Osteoblast (primary cell): ENCODE measurements at places on chromosomes 12 and 14. TPM values are rescaled to one million over a fixed set of nuclear protein-coding genes. Genes with fewer than 3 reads are reported as not detected.

MYF6 gene
- total RNA-seq = not detected in 2 replicates

GYS2 gene
- total RNA-seq = not detected in 2 replicates

MIPOL1 gene
- 9.0 and 9.7 TPM in 2 replicates for total RNA-seq

DNA sequence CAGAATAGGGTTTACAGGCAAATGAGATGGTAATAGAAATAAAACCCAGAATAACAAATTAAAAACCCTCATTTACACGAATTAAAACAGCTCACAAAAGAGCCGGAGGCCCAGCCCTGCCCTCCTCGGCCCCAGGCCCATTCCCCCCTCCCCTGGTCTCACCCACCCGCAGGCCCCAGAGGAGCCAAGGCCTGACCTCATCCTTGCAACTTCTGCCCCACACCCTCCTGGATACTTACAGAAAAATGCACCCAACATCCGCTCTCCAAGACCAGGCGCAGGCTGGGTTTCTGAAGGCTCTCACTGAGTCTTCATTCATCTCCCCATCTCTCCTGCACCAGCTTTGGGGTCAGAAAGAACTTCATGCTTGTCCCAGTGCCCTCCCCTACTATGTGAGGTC lies 16.2 kb upstream of the VSX2 start:
- DNase-seq = peak; percentile 35

DNA sequence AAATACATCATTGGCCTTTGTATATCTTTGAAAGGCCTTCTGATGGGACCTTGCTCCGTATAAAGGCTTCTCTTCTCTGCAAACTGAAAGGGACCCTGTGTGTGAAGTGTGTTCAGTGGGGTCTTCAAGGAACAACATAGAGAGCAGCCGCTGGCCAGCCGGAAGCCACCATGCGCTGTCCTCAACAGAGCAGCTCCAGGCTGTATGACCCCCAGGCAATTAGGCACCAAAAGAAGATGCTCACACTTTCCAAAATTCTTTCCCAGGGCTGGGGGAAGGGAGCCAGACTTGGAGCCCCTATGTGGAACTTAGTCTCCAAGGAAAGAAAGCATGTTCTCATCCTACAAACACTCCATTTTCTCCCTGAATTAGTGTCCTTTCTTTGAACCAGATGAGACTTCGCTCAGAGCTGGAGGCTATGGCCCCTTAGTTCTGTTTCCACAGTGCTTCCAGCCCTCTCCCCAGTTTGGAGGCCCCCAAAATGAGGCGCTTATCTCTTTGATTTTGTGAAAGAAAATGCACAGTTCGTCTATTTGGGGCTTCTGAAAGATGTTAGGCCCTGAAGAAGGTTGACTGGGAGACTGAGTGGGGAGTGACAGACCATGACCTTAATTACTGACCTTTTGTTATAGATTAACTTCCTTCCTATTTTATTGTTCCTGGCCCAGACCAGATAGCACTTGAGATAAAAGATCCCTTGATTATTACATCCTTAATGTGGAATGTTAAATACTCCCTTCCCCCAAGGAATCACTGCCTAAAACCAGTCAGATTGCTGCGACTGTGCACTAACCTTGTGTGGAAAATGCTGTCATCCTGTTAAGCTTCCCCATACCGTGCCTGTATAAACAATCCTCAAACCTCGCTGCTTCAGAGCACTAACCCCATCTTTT lies 128.3 kb upstream of the FGD4 start:
- DNase-seq = peak; percentile 71

- no peak for DNase-seq
Observed at GRCh38 chr14:53147208-53147607, 5.9 kb downstream of the DDHD1 start.

DNA sequence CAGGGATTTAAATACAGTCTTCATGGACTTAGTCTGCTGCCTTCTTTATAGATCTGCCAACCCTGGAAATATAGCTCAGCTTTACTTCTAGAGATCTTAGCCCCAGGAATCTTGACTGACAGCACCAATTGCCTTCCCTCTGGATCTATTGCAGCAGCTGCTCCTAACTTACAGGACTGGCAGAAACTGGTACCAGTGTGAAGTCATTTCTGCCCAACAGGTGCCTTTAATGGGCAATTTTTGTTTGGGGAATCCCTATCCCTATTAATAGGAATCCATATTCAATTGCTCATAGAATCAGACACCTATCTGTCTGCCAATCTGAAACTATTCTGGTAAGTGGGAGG lies 27.2 kb downstream of the SPX start:
- no peak for DNase-seq
